ENCODE measurements at places on chromosomes 13 and 19. TPM values are rescaled to one million over a fixed set of nuclear protein-coding genes. Genes with fewer than 3 reads are reported as not detected.

GRCh38 chr13:65936249-65936648, 1293.9 kb downstream of the PCDH9 start:
- DNase-seq: no peak

DNA sequence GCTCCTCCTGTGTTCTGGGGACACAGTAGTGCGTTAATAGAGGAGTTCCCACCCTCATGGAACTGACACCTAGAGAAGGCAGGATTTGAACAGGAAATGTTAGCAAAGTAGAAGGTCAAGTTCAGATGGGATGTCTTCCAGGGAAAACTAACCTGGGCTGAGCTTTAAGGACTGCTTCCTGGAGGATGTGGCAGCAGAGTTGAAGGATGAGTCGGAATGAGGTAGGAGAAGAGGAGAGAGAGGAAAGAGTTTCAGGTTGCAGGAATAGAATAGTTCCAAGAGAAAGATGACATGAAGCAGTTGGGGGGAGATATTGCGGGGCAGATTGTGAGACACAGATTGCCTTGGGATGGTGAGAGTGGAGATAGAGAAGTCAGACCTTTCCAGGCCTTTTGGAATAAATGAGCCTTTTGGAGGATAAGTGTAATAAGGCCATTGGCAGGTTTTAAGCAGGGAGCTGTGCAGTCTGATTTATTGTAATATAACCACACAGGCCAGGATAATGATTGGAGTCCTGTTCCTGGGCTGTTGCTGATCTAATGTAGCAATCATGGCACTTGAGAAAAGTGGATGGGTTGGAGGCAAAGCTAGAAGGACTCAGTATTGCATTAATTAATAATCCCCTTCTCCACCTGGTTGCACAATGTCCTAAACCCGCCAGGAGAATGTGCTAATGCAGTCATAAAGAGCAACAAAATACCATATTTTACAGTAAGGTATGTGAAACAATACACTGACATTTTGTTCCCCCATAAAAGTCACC, 205.4 kb downstream of the SHISA2 start:
- no peak for DNase-seq

The OR7G1 gene
- not detected for polyA plus RNA-seq

The TMEM255B gene
- 1.1 TPM for polyA plus RNA-seq

DNA sequence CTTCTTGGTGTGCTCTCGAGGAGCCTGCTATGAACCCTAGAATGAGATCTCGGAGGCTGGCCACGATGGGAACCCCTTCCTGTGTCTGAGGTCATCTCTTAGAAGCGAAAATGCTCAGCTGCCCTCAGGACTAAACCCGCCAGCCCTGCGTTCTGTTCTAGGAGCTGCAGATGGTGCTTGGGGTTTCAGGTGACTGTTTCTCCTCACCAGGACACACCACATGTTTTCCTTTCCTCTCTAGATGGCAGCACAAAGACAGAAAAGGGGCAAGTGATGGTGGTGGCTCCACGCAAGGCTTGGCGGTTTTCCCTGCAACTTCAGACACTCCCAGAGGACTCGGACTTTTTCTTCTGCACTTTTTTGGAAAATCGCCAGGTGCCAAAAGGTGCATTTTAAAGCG, 60.1 kb downstream of the RNASEH2B start:
- no peak for DNase-seq

The POU2F2 gene
- polyA plus RNA-seq: 5.0 TPM

DNA sequence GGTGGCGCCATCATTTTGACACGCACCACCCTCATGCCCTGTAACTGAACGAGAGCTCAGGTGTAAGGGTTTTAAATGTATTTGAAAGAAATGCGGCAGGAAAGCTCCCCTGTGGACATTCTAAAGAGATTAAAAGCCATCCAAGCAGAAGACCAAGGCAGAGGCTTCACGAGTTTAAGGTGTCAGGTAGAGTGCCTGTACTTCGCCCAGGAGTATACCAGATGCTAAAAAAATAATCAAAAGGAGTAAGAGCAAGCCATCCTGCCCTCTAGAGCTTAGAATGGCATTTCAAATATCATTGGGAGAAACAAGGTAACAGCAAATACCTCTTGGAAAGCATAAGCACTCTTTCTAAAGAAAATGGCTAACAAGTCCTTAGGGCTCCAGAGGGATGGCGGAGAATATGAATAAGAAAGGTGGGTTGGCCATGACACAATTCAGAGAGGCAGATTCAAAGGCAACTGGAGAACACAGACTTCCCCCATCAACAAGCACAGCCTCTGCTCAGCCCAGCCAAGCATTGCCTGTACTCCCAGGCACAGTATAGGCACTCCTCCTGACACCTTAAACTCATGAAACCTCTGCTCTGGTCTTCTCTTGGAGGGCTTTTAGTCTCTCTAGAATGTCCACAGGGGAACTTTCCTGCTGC, 447.6 kb downstream of the SUCLA2 start:
- DNase-seq: no peak

The ZNF865 gene
- 4.6 TPM for polyA plus RNA-seq

The ZNF229 gene
- 3.0 TPM for polyA plus RNA-seq

DNA sequence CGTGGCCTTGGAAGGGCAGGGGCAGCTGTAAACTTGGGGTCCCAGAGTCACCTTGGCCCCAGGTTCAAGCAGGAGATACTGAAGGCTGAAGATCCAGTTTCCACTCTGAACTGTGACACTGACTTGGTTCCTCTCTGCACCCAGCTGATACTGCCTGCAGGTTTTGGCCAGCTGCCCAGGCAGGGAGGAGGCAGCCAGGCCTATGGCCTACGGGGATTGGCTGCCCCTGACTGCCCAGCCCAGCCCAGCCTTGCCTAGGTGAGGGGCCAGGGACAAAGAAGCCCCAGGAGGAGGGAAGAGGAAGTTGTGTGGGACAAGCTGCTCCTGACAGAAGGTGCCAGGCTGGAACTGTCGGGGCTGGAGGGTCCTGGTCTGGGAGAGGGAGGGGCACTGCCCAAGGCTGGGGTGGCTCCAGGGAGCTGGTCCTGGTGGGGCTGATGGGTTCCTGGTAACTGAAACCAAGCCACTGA, 51.7 kb upstream of the CYP4F8 start:
- DNase-seq: no peak

DNA sequence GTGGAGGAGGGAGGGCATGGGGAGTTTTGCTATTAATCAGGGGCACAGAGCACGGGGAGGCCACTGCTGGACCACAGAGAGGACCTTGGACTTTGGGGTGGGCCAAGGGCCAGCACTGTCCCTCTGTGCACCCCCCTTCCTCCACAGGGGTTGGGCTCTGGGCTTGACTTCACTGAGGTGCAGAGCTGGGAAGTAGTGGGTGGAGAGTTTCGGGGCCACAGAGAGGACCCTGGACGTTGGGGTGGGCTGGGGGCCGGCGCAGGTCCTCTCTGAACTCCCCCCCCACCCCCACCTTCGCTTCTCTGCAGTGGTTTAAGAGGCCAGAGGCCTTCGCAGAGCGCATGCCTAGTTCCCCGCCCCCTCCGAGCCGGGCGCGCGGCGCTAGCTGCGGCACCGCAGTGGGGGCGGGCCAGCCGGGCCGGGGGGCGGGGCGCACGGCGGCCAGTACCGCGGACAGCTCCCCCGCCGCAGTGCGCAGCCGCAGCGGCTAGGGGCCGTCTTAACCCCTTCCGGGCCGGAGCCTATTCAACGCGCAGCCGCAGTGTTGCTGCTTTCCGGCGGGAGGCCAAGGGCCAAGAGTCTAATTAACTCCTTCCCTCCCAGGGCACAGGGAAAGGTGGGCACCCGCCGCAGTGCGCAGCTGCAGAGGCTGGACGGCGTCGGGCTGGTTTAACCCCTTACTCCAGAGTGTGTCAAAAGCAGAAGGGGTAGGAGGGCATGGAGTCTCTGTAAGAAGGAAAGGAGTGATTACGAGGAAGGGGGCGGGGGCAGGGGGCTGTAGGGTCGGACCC, 3.7 kb downstream of the KCNC3 start:
- DNase-seq: peak; percentile 13
